NCI-H748 treated with DMSO at 0.1 percent for 48 hours (cell line): ENCODE measurements at places on chromosomes 11 and 22.

GRCh38 chr11:70471254-70471653 lies 72.9 kb downstream of the CTTN start:
- DNase-seq, result no peak

GRCh38 chr11:10911907-10912306 lies 54.1 kb upstream of the ZBED5 start:
- no peak for DNase-seq

DNA sequence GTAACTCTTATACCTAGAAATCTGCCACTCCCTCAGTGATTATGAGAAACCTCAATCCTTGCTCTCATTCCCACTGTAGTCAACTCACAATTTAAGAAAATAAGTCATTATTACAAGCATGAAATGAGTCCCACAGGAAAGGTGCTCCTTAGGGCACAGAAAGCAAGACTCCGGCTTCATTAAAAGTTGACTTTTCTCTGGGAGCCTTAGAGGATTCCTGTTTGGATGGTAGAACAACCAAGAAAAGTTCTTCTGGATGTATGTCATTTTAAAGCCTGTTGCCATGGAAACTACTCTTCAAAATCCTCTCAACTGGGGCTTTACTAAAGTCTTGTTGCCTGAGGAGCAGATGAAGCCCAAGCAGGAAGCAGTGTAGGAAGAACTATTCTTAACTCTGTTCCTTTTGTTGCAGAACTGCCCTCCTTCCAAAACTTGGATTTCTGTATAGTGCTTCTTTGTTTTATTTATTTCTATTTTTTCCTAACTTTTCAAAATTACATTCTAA lies at the start of gene OR8B8:
Gene OR8B8, minus strand, starts transcription at position 51 of the 505 bp plus-strand sequence. CDS start 4,611 bp downstream, outside the sequence.
- no peak for DNase-seq

DNA sequence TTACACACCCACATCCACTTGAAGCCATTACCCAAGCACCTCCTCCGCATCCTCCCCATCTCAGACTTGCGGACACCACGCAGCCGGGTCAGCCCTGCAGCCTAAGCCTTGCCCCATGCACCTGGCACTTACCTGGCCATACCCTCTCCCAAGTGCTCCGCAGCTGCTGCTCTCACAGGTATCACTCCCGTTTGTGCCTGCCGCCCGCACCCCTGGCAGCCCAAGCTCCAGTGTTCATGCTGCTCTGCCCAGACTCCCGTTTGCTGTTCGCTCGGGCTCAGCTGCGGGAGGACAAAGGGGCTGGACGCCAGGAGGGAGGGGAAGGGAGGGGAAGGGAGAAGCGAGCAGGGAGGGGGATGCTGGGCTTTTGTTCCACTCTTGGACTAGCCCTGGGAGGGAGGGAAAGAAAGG lies at the start of gene KLHL35:
Gene KLHL35, minus strand, starts transcription at position 293 of the 411 bp plus-strand sequence. CDS start 2,574 bp downstream, outside the sequence.
- DNase-seq, result no peak

DNA sequence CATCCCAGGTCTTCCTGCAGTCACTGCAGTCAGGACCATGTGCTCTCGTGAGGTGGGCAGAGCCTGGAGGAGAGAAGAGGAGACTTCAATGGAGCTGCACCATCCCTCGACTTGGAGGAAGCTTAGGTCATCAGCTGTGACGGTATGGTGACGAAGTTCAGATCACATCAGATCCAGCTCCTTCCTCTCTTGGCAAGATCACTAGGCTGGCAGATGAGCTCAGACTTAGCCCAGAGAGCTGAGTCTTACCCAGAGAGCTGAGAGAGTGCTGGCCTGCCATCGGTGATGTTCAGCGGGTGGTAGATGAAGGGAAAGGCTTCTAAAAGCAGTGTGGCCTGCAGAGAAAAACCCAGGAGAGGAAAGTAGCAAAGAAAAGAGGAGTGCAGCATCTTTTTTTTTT lies 1.8 kb upstream of the SLC15A3 start:
- no peak for DNase-seq
